Hindlimb muscle (tissue), 1 donor: ENCODE measurements at places on chromosomes 2 and 18. TPM values are rescaled to one million over a fixed set of nuclear protein-coding genes. Genes with fewer than 3 reads are reported as not detected.

The ACKR3 gene
- 22.4 TPM for polyA plus RNA-seq

The MATN3 gene
- polyA plus RNA-seq = 1.1 TPM

The VIT gene
- 3.4 TPM for polyA plus RNA-seq

The IL36A gene
- polyA plus RNA-seq = not detected

The IL36RN gene
- polyA plus RNA-seq = not detected

The C2orf78 gene
- polyA plus RNA-seq = not detected

The ERLEC1 gene
- polyA plus RNA-seq = 36.9 TPM

The PLCL1 gene
- polyA plus RNA-seq = 20.7 TPM

The ITGA6 gene
- polyA plus RNA-seq = 98.3 TPM

The C1QL2 gene
- polyA plus RNA-seq = not detected

The FBXO36 gene
- 2.1 TPM for polyA plus RNA-seq

The TEKT4 gene
- not detected for polyA plus RNA-seq

The FBXO15 gene
- 0.57 TPM for polyA plus RNA-seq

The ABCG5 gene
- polyA plus RNA-seq = not detected

The ATP6V1C2 gene
- 1.7 TPM for polyA plus RNA-seq

The CCDC141 gene
- polyA plus RNA-seq = 81.5 TPM

The TMEM37 gene
- polyA plus RNA-seq = 11.1 TPM

The REG3A gene
- not detected for polyA plus RNA-seq

The NEURL3 gene
- polyA plus RNA-seq = 0.22 TPM

The PTPN4 gene
- 16.4 TPM for polyA plus RNA-seq

The RFTN2 gene
- polyA plus RNA-seq = 13.2 TPM

The IL18R1 gene
- polyA plus RNA-seq = 0.50 TPM

The SLC14A1 gene
- 0.74 TPM for polyA plus RNA-seq

The UBE2F gene
- polyA plus RNA-seq = 40.9 TPM

The CNOT11 gene
- polyA plus RNA-seq = 30.0 TPM

The CHAC2 gene
- 3.2 TPM for polyA plus RNA-seq

The EIF4E2 gene
- polyA plus RNA-seq = 134 TPM

The FLACC1 gene
- polyA plus RNA-seq = 1.4 TPM

The TUBA4B gene
- 0.31 TPM for polyA plus RNA-seq

The YPEL5 gene
- polyA plus RNA-seq = 46.2 TPM

The CELF4 gene
- polyA plus RNA-seq = 0.84 TPM

The SH3RF3 gene
- polyA plus RNA-seq = 5.0 TPM

The LGALSL gene
- 23.1 TPM for polyA plus RNA-seq

The CHST9 gene
- 0.10 TPM for polyA plus RNA-seq

The KRTCAP3 gene
- polyA plus RNA-seq = 1.4 TPM

The DTYMK gene
- polyA plus RNA-seq = 27.0 TPM

The RAPGEF4 gene
- polyA plus RNA-seq = 2.5 TPM

The CFC1 gene
- not detected for polyA plus RNA-seq

The MARS2 gene
- polyA plus RNA-seq = 3.9 TPM

The AOX1 gene
- 1.5 TPM for polyA plus RNA-seq

The ZNF385B gene
- polyA plus RNA-seq = 7.9 TPM

The OXER1 gene
- 7.0 TPM for polyA plus RNA-seq

The SATB2 gene
- 3.4 TPM for polyA plus RNA-seq

The COL5A2 gene
- 348 TPM for polyA plus RNA-seq

The FEV gene
- 0.58 TPM for polyA plus RNA-seq

The MOB1A gene
- 41.3 TPM for polyA plus RNA-seq

The AP1S3 gene
- polyA plus RNA-seq = 0.86 TPM
